ENCODE measurements at places on chromosomes 3 and 15.

GRCh38 chr15:63344731-63345390, 36.8 kb downstream of the CA12 start:
- no peak for DNase-seq

DNA sequence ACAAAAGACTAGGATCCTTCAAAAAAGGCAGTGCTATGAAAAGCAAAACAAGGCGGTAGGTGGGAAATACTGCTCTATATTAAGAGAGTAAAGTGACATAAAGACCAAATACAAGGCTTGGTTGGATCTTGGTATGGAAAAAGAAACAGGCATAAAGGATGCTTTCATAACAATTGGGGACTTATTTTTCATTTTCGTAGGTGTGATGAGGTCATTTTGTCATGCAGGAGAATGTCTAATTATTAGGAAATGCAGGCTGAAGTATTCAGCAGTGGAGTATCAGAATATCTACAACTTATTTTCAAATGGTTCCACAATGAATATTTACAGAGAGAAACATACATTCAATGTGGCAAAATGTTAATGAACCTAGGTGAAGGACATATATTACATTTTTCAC, 9.0 kb downstream of the XPC start:
- DNase-seq: no peak

GRCh38 chr3:124559846-124560574, 170.2 kb upstream of the UMPS start:
- no peak for DNase-seq

DNA sequence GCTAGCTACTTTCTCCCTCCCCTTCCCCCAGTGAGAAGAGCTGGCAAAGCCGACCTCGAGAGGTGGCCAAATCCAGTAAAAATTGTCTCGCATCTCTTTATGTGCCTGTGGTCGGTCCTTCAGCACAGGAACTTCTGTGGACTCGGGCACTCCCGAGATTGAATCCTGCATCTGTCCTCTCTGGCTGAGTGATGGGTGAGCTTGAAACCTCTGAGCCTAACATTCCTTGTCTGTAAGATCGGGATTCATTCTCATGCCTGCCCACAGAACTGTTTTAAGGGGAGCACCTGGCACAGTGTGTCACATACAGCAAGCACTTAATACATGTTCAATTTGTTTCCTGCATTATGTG, 11.3 kb downstream of the CX3CR1 start:
- no peak for DNase-seq

GRCh38 chr3:150535204-150535603, 11.1 kb downstream of the SERP1 start:
- no peak for DNase-seq

All from stimulated activated CD4-positive, alpha-beta T cell treated with anti-CD3 and anti-CD28 coated beads, Interleukin-1b, Interleukin-23, amount 100 ng/mL, for 1 hour (primary cell).